Activated naive CD8-positive, alpha-beta T cell treated with anti-CD3 and anti-CD28 coated beads, Interleukin-2, amount 10 ng/mL, durations not matched to agents 7 days and 5 days (primary cell): ENCODE measurements at places on chromosomes 2 and 18.
A peak's percentile ranks its signal among the peaks of the same experiment; 100 is the strongest.

- peaks cover 4% of the 10 kb centered on the region for H3K36me3 ChIP-seq
- H3K27ac ChIP-seq, result no peak overlapping the region
- H3K4me3 ChIP-seq, result no peak overlapping the region
- H3K27me3 ChIP-seq, result peaks cover 13% of the 10 kb centered on the region
- peaks cover 4% of the 10 kb centered on the region for H3K4me1 ChIP-seq
Measured at GRCh38 chr2:106366204-106366885, 101.9 kb downstream of the RGPD3 start.

GRCh38 chr18:75496151-75496550, 68.6 kb upstream of the SMIM21 start:
- no peak for DNase-seq
- H3K4me1 ChIP-seq, result no peaks in the 10 kb centered on the region
- H3K36me3 ChIP-seq, result no peaks in the 10 kb centered on the region
- no peak overlapping the region for H3K27ac ChIP-seq

DNA sequence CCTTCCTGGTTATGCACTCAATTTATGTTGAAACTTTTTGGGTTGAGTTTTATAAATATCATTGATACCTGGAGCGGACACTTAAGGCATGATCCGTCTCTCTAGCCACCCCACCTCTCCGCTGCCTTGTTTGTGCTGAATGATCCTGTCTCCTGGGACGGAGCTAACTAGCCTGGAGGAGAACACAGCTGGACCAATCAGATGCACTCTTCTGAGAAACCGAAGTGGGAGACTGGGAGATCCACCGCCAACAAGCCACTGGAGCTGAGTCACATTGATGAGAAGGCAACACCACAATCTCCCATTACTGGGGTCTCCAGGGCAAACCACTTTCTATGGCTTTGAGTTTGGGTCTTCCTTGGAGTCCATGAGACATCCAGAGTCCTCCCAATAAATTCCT, 29.3 kb downstream of the CYP26B1 start:
- no peak for DNase-seq
- peaks cover 9% of the 10 kb centered on the region for H3K27me3 ChIP-seq
- no peaks in the 10 kb centered on the region for H3K36me3 ChIP-seq
- H3K27ac ChIP-seq, result no peak overlapping the region

DNA sequence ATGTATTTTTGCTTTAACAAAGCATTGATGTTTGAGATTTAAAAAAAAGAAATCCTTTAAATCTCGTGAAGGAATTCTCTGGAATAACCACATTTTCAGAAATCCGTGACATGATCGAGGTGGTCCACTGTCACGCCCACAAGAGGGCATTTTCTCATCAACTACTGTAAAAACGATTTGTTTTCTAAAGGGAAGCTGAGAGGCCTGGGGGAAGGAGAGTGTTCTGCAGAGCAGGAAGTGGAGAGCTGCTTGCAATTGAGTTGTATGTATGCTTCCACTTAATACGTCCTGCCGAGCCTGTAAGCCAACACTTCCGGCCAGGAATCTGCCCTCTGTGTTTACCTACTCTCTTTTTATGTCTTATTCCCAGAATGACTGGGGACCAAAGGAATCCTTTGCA, 19.4 kb downstream of the KLHL29 start:
- H3K4me3 ChIP-seq, result no peak overlapping the region
- peaks cover 12% of the 10 kb centered on the region for H3K4me1 ChIP-seq
- peaks cover 14% of the 10 kb centered on the region for H3K27me3 ChIP-seq
- no peak overlapping the region for H3K27ac ChIP-seq
- no peak for DNase-seq
- no peaks in the 10 kb centered on the region for H3K36me3 ChIP-seq

DNA sequence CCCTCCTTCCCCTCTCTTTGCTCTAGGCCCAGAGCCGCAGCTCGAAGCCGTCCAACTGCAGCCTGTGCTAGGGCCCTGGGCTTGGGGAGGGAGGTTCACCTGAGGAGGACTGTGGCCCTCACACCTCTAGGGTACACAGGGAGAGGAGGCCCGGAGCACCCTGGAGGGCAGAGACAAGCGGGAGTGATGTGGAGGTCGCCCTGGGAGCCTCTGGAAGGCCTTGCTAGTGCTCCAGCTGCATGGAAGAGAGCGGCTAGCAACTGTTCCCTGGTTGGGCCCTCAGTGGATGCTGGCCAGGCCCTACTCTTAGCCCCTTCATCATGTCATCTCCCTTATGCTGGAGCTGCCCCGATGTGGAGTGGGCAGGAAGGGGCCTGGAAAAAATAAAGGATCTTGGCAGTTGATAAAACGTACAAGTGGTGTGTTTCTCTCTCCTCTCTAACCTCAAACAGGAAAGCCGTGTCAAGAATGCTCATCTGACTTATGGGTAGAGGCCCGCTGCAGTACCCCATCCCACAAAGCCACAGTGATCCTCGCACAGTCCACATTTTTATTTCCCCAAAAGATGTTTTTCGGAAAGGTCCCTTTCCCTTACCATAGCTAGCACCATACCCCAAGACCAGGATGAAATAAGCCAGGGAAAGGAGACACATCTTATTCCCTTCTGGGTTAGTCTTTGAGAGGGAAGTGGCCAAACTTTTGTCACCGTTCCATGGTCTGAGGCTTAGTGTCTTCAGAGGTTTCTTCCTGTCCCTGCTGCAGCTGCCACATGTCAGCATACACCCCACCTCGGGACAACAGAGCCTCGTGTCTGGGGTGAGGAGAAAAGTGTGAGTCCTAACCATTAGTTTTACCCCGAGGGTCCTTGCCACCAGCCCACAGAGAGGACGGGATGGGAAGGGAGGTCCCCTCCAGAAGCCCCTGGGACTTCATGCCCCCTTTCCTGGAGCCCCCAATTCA, 2.9 kb downstream of the ZFAND2B start:
- H3K27ac ChIP-seq, result peak overlapping the region; percentile 88
- peaks cover 21% of the 10 kb centered on the region for H3K36me3 ChIP-seq
- no peaks in the 10 kb centered on the region for H3K27me3 ChIP-seq
- no peak for DNase-seq
